ENCODE measurements at places on chromosomes 13 and 19.
A peak's percentile ranks its signal among the peaks of the same experiment; 100 is the strongest.

DNA sequence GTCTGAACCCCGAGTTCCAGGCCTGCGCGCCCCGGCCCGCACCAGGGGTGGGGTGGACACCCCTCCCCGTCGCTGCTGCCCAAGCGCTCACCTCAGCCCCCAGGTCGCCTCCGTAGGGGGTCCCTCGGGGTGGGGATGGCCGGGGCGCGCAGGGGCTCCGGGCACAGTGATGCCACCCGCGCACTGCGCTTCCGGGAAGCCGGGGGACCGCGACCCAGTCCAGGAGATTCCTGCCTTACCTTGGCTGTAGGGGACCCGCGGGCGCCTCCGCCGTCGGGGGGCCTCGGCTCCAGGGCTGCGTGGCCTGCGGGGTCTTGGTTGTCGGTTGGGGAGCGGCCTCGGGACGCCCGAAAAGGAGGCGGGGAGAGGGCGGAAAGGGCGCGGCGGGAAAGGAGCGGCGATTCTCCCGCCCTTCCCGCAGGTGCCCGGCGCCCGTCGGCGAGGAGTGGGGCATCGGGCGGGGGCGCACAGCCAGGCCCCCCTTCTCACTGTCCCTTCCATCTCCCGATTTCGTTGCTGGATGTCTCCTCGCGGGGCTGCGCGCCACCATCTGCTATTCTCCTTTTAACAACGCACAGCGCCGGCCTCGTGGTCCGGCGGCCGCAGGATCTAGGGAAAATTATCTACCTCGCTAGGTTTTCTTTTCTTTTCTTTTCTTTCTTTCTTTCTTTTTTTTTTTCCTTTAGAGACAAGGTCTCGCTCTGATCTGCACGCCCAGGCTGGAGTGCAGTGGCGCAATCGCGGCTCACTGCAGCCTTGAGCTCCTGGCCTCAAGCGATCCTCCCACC lies at the start of gene KEAP1:
TSS of gene KEAP1 (minus strand) at position 355 of the 788 bp plus-strand sequence. CDS start 3,323 bp downstream, outside the sequence.
- peak; percentile 62 for DNase-seq

DNA sequence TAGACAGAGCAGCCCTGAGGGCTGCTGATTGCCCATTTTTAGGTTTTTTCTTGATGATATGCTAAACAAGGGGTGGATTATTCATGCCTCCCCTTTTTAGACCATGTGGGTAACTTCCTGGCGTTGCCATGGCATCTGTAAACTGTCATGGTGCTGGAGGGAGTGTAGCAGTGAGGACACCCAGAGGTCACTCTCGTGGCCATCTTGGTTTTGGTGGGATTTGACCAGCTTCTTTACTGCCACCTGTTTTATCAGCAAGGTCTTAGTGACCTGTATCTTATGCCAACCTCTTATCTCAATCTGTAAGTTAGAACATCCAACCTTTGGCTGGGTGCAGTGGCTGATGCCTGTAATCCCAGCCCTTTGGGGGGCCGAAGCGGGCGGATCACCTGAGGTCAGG lies 148.0 kb downstream of the PTPRS start:
- DNase-seq, result no peak

GRCh38 chr19:1650650-1651567 lies 1.5 kb downstream of the TCF3 start:
- DNase-seq, result no peak

GRCh38 chr19:54208784-54209057 lies 8.1 kb downstream of the RPS9 start:
- no peak for DNase-seq

- no peak for DNase-seq
Measured at GRCh38 chr13:113744197-113745000, 14.6 kb upstream of the TMEM255B start.

GRCh38 chr19:45311621-45312020 lies 11.1 kb downstream of the CKM start:
- peak; percentile 83 for DNase-seq

DNA sequence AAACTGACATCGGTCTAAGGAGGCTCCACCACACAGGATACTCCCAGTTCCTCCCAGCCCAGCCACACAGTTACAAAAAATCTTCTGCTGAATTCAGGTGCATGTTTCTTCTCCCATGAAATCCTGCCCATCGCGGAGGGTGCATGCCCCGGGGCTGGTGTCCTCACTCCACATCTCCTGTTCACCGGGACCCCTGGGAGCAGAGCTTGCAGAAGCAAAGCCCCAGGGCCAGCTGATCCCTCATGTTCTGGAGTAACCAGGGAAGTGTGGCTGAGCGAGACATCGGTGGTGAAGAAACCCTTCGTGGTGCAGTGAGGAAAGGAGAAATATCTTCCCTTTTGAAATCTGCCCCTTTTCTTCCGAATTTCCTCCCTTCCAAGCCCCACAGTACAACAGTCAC lies 904 bp upstream of the SIGLEC9 start:
- DNase-seq, result no peak

- no peak for DNase-seq
Measured at GRCh38 chr19:41945135-41945766, 13.9 kb downstream of the RABAC1 start.

GRCh38 chr13:50969691-50970090 lies 60.1 kb downstream of the RNASEH2B start:
- no peak for DNase-seq

- DNase-seq, result no peak
Measured at GRCh38 chr19:42628411-42629140, 33.9 kb upstream of the CEACAM8 start.

DNA sequence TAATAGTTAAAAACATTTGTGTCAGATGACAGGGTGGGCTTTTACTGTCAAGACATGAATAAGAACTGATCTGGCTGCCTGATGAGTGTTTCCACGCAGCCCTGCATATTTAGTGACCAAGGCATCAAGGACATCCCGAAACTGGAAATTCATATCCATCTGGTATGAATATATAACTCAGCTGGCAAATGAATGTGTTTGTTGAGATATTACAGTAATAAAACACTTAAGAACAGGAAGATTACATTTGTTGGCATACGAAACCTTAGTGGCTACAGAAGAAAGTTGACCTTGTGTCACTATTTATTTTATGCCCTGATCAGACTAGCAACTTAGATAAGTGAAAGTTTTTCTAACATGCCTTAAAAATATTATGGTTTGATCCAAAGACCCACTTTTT lies 32.8 kb downstream of the RAP2A start:
- no peak for DNase-seq

GRCh38 chr13:41312176-41312500 lies 1.1 kb downstream of the NAA16 start:
- DNase-seq, result no peak

GRCh38 chr19:49749771-49750170 lies 13.3 kb downstream of the TSKS start:
- DNase-seq, result no peak

DNA sequence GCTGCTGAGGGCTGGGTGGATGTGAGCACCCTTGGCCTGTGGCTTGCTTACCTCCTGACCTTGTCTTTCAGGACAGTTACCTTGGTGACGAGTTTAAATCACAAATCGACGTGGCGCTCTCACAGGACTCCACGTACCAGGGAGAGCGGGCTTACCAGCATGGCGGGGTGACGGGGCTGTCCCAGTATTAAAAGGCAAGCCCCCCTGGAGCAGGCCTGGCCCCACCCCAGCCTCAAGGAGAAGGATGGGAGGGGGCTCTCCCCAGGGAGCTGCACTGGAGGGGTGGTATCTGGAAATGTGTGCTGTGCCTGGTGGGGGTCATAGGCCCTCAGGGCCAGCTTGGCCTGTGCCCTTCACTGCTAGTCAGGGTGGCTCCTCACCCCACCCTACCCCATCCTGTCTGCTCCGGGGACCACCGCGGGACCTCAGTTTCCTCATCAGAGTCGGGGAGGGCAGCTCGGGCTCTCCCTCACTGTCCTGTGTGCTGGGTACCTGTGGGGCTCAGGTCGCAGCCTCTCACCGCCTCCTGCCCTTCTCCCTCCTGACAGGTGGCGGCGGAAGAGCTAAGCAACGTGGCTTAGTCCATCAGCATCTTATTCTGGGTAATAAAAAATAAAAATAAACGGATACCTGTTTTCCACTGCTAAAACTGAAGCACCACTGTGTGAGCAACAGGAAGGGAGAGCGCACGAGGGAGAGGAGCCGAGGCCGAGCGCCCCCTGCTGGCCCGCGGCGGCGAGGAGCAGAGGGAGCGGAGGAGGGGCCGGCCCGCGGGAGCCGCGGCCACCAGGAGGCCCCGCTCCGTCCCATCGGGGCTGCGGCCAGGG lies 29.8 kb downstream of the CERS1 start:
- peak; percentile 15 for DNase-seq

- DNase-seq, result no peak
Measured at GRCh38 chr19:52070496-52070895, 21.9 kb upstream of the ZNF432 start.

GRCh38 chr13:91214031-91214430 lies 133.5 kb upstream of the MIR17HG start:
- DNase-seq, result no peak

DNA sequence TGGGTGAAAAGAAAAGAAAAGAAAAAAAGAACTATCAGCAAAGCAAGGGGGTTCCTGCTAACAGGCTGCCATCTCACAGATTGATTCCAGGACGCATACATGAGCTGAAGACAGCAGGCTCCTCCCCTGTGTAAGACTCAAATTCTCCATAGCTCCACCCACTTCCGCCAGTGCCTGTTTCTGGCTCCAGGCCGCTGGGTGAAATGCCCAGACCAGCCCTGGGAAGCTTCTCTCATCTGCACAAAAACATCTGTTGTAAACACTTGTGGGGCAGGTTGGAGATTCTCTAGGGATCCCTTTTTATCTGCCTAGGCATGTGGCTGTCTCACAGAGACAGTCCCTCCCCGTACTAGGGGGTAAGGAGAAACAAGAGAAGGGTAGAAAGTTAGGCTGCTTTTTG lies 1054.4 kb upstream of the SPRY2 start:
- peak; percentile 48 for DNase-seq

GRCh38 chr13:108305655-108306054 lies 36.1 kb downstream of the TNFSF13B start:
- no peak for DNase-seq

GRCh38 chr19:5504114-5504513 lies 48.9 kb downstream of the ZNRF4 start:
- DNase-seq, result no peak

DNA sequence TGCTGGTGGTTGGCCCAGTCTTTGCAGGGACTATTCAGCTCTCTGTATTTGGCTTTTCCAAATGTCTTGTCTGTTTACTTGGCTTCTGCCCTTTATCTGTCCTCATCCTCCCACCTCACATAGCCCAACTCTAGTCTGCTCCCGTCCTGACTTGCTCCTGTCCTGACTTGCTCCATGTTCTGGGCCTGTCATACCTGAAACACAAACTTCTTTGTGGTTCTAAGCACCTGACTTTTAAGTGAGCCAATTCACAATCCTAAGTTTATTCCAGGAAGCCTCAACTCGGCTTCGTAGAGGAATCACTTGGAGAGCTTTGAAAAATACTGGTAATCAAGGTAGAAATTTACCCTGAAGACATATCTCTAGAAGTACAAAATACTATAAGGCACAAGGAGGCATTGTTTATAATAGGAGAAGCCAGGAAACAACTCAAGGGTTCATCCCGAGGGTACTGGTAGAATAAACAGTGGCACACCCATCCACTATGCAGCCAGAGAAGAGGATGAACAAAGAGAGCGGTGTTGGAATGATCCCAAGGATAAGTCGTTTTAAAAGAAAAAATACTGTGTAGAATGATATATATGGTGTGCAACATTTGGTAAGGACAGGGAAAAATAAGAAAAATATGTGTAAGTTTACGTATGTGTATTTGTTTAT lies 284.5 kb downstream of the FGF14 start:
- DNase-seq, result no peak

DNA sequence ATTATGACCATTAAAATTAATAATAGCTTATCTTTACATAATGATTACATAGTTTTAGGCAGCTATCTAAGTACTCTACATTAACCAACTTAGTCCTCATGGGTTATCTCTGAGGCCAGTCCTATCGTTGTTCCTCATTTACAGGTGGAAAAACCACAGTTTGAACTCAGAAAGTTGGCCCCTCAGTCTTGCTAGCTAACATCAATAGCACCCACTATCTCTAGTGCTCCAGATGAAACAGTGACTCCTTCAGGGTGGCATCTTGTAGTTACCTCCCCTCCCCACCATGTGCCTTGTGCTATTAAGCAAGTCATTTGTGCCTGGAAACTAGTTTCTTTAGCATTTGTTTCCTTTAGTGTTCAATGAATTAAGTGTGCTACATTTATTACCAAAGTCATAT lies 1086.7 kb downstream of the EFNB2 start:
- peak; percentile 77 for DNase-seq

- DNase-seq, result no peak
Measured at GRCh38 chr19:33241530-33242101, 16.0 kb upstream of the SLC7A10 start.

- no peak for DNase-seq
Measured at GRCh38 chr19:4715529-4716221, 8.0 kb downstream of the DPP9 start.

DNA sequence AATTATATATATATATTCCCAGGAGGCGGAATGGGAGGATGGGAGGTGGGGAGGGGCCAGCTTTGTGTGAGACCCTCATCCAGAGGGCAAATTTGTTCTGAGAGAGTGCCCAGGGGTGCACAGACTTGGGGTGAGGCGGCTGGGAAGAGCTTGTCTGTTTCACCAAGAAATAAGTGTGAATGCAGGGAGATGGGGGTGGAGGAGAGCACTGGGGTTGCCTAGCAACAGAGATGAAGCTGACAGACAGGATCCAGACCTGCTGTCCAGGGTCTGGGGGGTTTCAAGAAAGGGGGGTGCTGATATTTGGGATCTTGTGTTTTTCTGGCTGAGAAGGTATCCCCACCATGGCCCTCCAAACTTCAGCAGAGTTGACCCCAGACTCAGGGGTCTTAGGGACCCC lies 18.6 kb upstream of the TNFAIP8L1 start:
- DNase-seq, result no peak

GRCh38 chr13:76455960-76456359 lies 430.2 kb downstream of the KCTD12 start:
- DNase-seq, result no peak

DNA sequence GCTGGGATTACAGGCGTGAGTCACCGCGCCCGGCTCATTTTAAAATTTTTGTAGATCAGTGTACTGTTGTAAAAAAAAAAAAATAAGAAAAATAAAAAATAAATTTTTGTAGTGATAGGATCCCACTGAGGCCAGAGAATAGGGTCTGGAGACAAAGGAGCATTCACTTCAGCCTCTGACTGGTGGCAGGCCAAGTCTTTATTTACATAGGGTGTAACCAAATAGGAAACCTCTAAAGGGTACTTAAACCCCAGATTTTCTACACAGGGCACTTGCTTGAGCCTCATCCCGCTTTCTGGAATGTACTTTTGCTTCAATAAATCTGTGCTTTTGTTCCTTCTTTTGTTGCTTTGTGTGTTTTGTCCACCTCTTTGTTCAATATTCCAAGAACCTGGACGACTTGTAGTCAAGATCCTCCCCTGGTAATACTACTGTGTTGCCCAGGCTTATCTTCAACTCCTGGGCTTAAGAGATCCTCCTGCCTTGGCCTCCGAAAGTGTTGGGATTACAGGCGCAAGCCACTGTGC lies 2.1 kb upstream of the PDCD2L start:
- no peak for DNase-seq

Measured in CMK (cell line).